Stimulated activated CD8-positive, alpha-beta memory T cell treated with anti-CD3 and anti-CD28 coated beads, Interleukin-4, amount 100 ng/mL, for 4 hours (primary cell): ENCODE measurements at places on chromosomes 7 and 10.

DNA sequence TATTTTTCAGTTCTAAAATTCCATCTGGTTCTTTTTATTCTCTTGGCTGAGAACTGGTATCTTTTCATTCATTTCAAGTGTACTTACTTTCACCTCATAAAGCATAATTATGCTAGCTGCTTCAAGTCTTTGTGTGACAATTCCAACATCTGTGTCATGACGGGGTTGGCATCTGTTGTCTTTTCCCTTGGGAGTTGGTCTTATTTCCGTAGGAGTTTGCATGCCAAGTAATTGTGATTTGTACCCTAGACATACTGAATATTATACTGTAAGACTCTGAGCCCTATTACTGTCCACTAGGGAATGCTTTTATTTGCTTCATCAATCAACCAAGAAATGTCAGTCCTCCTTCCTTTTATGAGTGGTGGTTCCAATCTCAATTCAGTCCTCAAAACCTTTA, 24.6 kb upstream of the HUS1 start:
- no peak for DNase-seq

DNA sequence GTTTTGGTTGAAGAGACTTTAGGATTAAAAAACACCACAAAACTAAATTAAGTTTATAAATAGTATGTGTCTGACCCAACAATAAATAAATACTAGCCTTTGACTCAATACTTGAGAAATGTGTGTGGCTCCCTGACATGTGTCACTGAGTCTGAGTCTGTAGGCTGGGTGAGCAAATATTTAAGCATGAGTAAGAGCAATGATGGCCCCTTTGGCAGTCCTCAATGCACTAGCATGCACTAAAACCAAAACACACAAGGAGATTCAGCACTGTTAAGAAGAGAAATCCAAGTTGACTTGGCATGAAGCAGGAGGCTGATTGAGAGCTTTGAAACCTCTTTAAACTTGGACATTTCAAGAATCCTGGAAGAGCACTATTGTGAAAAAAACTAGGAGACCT, 37.1 kb downstream of the CCDC71L start:
- DNase-seq, result no peak

DNA sequence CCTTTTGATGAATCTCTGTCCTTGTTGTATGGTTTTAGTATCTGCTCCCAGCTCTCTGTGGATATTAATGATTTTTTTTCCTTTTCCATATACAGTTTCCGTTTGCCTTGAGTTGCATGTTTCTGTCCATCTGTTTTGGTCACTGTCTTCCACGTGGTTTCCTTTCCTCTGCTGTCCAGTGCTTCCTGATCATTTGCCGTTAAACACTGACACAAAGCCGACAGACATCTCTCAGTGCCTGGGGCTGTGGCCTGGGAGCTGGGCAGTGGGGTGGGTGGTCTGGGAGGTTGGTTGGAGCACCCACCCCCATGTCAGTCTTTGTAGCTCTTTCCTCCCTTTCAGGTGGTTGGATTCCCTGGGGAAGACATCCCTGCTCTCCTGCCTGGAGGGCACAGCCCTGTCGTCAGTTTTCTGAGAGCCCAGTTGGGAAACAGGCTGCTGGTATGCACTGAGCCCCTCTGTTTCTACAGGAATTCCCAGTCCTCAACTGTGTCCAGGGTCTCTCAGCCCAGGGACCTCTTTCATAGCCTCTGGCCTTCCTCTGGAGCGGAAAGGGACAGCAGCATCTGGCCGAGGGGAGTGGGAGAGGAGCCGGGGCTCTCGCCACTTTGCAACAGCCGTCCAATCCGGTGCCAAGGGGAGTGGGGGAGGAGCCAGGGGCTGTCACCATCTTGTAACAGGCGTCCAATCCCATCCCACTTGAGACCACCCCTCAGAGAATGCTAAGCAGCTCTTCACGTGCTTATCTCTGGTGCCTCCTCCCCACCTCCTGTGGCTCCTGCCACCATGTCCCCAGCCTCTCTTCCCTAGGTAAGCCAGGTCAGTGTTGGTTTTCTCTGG, 26.7 kb upstream of the MKI67 start:
- DNase-seq, result no peak

DNA sequence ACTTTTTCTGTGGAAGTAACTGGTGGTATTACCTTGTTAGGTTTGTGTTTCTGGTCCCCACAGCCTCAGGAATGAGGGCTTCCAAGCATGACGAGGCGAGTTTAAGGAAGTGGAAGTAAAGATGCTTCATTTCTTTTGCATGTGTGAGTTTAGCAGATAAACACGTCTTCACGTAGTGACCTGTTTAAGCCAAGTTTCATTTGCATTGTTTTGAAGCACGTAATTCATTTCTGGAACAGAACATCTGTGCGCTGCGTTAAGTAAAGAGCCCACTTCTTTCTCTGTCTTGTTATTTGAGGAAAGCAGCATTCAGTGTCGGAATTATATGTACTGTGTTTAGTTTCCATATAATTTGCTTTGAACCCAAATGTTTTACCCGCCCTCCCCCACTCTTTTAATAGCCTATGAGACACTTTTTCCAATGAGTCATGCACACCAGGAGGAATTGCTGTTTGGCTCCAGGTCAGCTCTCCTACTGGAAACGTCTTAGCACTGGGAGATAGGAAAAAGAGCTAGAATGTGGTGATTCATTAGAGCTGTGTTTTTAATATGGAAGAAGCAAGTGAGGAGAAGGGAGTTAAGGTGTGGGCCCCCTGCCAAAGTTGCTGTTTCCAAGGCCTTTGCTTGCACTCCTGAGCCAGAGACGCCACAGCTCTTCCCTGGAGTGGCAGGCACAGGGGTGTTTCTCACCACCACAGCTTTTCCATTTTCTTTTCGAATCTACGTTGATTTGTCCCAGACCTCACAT, 36.7 kb downstream of the BTBD16 start:
- DNase-seq, result no peak

GRCh38 chr7:40527723-40528122, 392.9 kb downstream of the SUGCT start:
- DNase-seq, result no peak

- no peak for DNase-seq
These were observed 398.0 kb downstream of the NXPH1 start for GRCh38 chr7:8831376-8831775.

GRCh38 chr7:42123716-42124115, 113.3 kb downstream of the GLI3 start:
- no peak for DNase-seq

DNA sequence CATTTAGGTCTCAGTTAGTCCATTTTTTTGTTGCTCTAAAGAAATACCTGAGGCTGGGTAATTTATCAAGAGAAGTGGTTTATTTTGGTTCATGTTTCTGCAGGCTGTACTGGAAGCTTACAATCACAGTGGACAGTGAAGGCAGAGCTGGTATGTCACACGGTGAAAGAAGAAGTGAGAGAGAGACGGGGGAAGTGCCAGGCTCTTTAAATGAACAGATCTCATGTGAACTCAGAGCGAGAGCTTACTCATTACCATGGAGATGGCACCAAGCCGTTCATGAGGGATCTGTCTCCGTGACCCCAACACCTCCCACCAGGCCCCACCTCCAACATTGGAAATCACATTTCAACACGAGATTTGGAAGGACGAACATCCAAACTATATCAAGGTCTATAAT, 18.9 kb upstream of the PNLIPRP3 start:
- DNase-seq, result no peak

DNA sequence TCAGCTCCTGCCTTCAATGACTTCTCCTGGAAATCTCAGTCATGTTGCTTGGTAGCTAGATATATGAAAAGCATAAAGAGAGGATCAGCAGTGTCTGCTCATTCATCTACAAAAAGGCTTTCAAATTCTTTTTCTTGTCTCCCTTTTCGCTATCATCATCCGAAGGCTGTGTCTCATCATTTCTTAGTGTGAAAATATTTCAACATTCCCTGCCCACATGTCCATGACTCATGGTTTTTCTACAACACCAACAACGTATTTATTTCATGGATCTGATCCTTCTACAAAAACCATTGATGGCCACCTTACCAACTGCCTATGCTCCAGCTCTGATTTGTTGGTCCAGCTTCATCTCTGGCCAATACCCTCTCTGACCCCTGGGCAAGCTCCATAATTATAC, 472.5 kb upstream of the GHITM start:
- DNase-seq, result no peak

GRCh38 chr10:92027141-92027540, 103.6 kb downstream of the BTAF1 start:
- no peak for DNase-seq

DNA sequence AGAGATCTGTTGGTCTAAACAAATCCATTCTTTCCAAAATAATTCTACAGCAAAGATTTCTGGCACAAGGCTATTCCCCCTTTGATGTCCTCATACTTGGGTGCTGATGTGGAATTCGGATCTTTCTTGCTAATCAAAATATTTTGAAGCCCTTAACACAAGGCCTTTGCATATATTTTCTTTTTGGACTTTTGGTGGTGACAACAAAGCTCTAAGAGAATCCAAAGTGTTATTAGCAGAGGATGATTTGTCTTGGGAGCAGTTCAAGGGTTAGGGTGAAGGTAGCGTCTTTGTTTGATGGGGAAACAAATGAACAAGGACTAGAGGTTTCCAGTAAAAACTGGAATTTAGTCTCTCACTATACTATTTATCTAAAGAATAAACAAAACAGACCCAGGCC, 197.9 kb downstream of the CDCA7L start:
- no peak for DNase-seq

GRCh38 chr7:31160941-31161340, 108.8 kb downstream of the ADCYAP1R1 start:
- DNase-seq, result no peak

- DNase-seq, result no peak
These were observed 119.3 kb downstream of the SRPK2 start for GRCh38 chr7:105269397-105269796.

GRCh38 chr10:11113156-11113555, 95.5 kb downstream of the CELF2 start:
- DNase-seq, result no peak

- no peak for DNase-seq
These were observed 475.4 kb downstream of the CNTNAP2 start for GRCh38 chr7:146591976-146592375.

GRCh38 chr10:580778-581177, 108.7 kb downstream of the DIP2C start:
- no peak for DNase-seq

GRCh38 chr7:140533394-140533872, 54.1 kb upstream of the MKRN1 start:
- DNase-seq, result no peak

DNA sequence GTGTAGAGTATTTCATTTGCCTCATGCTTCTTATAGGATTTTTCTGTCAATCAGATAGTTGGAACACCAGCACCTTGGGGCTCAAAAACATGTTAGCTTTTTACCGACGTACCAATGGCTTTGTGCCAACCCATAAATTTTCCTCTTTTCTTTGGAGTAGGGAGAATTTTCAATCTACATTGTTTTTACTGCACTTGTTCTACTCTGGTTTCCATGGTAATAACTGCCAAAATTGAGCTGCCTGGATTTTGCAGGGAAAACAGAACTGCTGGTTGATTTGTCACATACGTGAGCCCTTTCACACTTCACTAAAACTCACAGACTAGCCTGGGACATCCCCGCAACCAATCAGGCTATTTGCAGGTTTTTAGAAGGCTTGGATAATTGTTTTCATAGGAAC, 189.7 kb downstream of the ARHGAP21 start:
- DNase-seq, result no peak

DNA sequence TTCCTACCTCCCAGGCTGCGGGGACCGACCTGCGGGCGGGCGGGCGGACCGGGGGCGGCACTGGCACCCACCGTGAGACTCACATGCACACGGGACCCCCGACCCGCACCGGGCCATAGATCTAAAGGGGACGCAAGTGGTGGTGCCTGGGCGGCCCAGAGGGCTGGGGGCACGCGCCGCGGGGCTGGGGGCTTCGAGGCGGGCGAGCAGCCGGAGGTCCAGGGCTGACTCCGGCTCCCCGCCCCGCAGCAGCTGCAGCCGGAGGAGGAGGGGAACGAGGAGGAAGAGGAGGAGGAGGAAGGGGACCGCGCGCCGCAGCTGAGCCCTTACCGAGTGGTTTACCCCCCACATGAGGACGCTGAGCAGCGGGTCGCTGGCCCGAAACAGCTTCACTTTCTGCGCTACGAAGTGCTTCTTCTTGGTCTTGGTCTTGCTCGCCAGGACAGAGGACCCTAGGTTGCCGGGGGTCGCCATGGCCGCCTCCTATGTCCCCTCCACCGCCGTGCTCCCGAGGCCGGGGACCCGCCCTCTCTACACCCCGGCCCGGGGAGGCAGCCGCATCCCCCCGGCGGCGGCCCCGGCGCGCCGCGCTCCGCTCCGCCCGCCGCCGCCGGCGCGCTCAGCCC, 412 bp downstream of the PIP4K2A start:
- DNase-seq, result no peak

DNA sequence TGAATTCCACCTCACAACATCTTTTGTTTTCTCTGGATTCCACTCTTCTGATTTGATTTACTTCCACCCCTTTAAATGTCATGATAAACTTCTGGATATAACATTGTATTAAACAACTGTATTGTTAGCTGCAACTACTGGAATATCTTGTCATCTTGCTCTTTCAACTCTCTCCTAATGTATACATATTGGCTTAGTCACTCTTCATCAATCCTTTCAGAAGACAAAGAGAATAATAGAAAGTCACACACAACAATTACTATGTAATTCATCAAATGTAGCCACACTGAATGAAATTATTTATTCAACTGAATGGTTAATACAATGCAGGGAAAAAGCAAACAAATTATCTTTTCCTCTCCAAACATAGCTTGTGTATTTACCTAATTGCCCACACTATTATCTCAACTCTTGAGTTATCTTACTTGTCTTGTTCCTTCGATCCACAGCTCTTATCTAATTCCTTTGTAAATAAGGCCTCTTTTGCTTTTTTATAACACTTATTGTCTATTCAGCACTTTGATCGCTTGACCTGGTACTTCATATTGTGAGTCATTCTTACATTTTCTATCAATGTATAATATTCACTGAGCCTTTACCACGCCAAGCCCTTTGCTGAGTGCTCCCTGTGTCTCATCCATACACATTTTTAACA, 16.7 kb downstream of the SEMA3A start:
- DNase-seq, result no peak

GRCh38 chr10:115026746-115027140, 66.4 kb upstream of the ATRNL1 start:
- no peak for DNase-seq

- DNase-seq, result no peak
These were observed 46.3 kb downstream of the CUL2 start for GRCh38 chr10:35043796-35044344.

GRCh38 chr10:71085689-71086438, 126.5 kb upstream of the UNC5B start:
- DNase-seq, result no peak
